ENCODE measurements at places on chromosomes 6 and 20.

DNA sequence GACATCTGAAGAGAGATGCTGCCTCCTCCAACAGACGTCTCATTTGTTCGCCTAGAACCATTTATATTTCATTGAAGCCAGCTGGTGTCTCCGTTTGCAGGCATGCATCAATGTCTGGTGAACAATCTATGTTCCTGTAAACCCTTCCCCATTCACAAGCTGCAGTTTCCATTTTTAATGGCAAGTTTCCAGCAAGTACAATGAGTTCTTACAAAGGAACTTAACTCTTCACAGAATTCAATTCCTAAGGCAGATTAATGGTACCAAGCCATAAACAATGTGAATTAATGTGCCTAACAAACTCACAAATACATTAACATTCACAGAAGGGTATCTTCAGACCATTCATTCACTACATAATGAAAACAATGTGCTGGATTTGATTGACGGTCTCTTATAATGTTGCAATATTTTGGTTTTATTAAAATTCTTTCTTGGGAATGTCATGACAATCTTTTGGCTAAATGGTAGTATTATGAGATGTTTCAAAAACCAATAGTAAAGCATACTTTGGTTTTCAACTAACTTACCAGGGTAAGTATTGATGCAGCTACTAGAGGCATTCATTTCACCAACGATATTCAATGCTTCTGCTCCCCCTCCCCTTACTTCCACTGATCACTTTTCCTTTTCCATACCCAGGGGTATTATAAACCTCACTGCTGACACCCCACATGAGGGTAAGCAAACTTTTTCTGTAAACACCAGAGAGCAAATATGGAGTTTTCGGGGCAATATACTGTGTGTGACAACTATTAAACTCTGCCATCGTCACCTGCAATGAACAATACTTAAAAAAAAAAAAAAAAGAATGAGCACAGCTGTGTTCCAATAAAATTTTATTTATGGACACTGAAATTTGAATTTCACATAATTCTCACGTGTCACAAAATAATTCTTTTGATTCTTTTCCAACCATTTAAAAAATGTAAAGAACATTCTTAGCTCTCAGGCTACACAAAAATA, 4.2 kb downstream of the AKIRIN2 start:
- peak; percentile 7 for DNase-seq

- no peak for DNase-seq
These were observed 89.9 kb upstream of the PTCHD4 start for GRCh38 chr6:48200869-48201390.

DNA sequence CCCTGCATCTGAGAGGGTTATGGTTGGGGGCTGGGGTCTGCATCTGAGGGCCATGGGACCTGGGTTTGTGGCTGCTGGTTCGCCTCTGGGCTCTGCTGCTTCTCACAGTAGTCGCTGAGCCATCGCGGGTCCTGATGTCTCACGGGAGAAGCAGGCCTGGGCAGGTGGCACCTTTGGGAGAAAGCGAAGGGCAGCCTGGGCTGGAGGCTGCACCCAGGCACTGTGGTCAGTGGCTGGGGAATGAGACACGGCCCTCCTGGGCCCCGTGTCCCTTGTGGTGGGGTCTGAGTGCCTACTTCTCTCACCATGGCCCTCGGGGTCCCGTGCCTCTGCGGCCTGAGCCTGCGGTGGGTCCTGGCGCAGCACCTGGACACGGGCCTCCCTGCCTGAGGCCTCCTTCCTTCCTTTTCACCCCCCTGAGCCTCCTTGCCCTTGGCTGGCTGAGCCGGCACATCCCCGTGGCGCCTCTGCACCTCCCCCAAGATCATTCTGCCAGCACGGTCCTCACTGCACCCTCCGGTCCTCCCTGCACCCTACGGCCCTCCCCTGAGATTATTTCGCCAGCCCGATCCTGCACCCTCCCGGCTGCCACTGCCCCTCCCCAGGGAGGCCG, 206.0 kb downstream of the ERMARD start:
- DNase-seq, result peak; percentile 7

DNA sequence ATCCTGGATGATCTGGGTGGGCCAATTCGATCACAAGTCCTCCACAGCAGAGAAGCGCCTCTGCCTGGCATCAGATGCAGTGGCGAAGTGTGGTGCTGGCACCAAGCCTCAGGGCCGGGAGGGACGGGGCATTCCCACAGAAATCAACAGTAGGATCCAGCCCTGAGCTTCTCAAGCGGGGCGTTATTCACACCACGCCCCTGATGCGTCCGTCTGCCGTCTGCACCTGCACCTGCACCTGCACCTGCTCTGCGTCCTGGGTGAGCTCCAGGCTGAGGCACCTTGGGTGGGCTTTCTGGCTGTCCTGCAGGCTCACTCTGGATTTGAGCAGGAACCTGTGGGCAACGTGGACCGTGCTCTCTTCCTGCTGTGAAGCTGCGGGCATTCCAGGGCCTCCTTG, 13.8 kb upstream of the NTSR1 start:
- DNase-seq, result no peak

- peak; percentile 13 for DNase-seq
These were observed 72.2 kb downstream of the SCAF8 start for GRCh38 chr6:154805288-154805911.

- no peak for DNase-seq
These were observed 48.7 kb downstream of the DNAAF9 start for GRCh38 chr20:3358676-3359340.

GRCh38 chr6:315226-315625, 22.9 kb downstream of the DUSP22 start:
- no peak for DNase-seq

DNA sequence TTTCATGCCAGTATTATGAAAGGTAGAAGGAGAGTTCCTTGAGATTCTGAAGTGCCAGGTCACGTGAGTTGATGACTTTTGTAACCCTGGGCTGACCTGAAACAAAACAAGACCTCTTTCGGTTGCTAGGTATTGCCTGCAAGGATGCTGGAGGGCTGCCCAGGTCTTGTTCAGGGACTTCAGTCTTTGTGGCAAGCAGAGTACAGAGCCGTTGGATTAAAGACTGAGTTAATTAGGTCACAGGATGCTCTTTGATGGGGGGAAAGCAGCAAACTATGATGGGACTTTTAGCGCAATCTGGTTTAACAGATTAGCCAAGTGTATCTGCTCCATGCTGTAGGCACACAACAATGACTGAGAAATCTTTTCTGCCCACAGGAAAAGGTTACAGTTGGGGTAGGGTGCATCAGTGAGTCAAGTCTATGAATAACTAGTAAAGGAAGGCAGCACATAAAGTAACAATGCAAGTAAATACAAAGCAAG, 12.8 kb upstream of the ELOVL5 start:
- DNase-seq, result peak; percentile 26

- peak; percentile 52 for DNase-seq
These were observed 117.8 kb upstream of the TRAF3IP2 start for GRCh38 chr6:111723412-111723970.

DNA sequence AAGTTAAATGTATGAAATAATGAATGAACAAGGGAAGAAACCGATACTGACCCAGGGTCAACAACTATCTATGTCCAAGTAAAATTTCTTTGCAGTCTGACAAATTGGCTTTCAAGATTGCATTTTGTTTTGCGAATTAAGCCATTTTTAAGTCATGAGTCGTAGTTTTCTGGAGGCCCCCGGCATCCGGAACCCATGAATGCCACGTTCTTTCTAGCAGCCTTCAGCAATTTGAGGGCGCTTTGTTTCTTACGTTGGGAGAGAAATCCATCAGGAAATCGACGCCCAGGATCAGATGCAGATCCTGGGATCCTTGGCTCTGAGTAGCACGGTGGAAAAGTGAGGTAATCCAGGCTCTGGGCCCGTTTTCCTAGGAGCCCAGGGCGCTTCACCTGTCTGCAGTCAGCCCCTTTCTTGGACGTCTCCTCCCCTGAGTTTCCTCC, 309 bp upstream of the ABRACL start:
- no peak for DNase-seq

DNA sequence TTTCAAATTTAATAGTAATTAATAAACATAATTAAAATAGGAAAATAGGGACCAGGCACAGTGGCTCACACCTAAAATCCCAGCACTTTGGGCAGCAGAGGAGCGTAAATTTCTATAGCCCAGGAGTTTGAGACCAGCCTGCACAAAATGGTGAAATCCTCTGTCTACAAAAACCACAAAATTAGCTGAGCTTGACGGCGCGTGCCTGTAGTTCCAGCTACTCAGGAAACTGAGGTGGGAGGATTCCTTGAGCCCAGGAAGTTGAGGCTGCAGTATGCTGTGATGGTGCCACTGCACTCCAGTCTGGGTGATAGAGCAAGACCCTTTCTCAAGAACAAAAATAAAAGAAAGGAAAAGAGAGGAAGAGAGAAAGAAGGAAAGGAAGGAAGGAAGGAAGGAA, 1387.0 kb upstream of the ADGRB3 start:
- no peak for DNase-seq

- no peak for DNase-seq
These were observed 4.1 kb upstream of the SIRPG start for GRCh38 chr20:1661542-1662299.

DNA sequence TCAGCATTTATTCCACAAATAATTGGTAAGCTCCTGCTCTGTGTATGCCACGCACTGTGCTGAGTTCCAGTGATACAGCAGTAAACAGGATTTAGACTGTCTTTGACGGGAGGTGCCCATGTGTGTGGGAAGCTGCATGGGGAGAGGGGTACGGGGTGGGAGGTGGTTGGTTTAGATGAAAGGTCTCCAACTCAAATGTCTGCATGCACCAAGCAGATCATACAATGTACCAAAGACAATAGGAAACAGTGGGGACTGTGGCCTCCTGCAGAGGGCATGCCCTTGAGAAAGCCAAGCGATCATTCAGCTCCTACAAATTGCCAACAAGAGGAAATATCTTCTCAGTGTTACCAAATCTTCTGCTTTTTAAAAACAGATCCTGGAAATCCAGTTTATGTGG, 36.1 kb downstream of the SLC22A2 start:
- no peak for DNase-seq

GRCh38 chr6:97939440-97940168, 656.6 kb upstream of the MMS22L start:
- DNase-seq, result no peak

GRCh38 chr6:73713426-73714147, 17.6 kb downstream of the CD109 start:
- no peak for DNase-seq

DNA sequence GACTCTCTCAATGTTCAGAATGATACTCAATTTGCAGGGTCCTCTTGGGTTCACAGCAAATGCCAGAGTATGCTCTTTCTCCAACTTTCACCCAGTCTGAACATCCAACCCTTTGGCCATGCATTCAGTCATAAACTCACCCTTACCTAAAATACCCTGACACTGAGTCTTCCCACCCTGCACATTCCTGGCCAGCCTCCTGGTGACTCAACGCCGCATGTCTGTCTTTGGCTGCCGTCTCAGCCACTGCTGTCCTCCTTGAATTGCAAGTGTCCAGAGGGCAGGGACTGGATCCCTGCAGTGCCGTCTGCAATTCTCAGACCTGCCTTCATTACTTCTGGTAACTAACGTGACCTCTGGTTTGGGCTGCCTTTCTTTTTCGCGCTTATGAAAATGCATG, 593.4 kb downstream of the QKI start:
- DNase-seq, result peak; percentile 33

- no peak for DNase-seq
These were observed 1019.3 kb upstream of the ADGRB3 start for GRCh38 chr6:67615796-67616195.

DNA sequence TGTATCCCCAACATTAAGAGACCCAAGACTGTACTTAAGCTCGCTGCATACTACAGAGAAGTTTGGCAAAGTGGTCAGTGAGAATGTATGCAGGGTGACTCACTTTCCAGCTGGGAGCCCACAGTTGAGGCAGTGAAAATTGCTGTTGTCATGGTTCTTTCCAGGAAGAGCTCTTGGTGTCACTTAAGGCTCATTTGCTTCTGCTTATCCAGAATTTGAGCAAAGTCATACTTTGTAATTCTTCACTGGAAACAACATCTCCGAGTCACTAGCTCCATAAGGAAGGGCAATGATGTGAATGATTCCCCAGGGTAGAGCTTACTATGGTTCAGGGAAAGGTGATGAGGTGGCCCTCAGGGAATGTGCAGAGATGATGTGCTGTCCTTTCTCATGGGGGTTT, 65.4 kb upstream of the FBXL4 start:
- peak; percentile 86 for DNase-seq

DNA sequence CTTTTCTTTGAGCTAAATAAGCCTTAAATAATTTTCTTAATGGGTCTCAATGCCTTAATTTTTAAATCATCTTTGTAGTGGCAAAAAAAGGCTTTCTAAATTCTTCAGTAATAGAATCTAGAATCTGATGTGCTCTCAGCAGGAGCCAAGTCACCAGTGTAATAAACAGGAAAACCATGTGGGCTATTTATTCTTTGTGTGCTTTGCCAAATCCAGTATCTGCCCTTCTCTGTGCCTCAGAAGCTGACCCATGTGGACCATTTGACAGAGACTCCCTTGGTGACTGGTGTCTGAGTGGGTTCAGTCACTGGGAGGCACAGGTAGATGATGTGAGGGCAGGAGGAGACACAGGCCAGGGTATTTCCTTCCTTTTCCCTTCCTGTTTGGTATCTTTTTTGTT, 152.9 kb downstream of the PAK5 start:
- DNase-seq, result no peak

DNA sequence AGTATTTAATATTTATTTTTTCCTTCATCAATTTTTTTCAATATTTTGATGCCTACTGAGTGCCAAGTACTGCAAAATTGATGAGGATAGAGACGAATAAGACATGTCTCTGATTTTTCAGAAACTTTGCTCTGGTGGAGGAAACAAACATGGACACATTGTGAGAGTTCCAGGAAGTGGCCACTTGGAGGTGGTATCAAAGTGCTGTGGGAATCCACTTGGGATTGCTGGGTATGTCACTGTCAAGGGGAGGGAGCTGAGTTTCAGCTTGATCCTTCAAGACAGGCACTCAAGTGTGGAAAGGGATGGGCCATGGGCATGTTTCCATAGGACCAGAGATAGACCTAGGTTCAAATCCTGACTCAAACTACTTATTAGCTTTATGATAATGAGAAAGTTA, 24.5 kb upstream of the ABCC10 start:
- DNase-seq, result no peak

DNA sequence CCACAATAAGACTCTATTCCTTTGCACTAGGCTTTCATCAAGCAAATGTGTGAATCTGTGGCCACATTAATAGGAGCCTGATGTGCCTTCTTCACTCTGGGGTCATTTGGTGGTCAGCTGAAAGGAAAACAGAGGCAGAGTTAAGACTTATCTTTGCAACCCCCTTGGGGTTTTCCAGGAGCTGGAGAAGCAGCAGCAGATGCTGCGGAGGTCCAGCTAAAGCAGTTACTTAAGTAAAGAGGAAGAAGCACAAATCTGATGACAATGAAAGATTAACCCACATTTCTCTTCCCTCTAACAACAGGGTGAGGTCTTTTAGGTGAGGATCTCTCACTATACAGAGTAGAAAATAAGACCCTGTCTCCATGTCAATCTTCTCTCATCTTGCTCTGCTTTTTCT, 45.4 kb upstream of the QKI start:
- no peak for DNase-seq

DNA sequence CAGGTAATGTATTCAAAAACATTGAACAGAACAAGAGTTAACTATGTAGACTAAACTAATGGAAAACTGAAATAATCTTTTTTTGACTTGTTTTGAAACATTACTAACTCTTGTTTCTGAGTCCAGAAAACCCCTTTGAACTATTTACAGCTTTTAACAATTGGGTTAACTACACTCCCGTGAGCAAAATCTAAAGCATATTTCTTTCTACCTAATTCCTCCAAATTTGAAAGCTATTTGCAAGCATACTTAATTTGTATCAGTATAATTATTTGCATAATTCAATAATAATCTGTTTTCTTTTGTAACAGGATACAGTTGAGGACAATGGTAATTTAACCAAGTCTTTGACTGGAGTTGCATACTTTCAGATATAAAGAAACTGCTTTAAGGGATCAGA, 62.6 kb upstream of the AGPAT4 start:
- no peak for DNase-seq
